ENCODE measurements at places on chromosomes 13 and 19.

- ATAC-seq, result peak; percentile 33
Observed at GRCh38 chr19:1259206-1259875, 9.8 kb upstream of the CIRBP start.

GRCh38 chr19:47445937-47446402 lies 25.7 kb downstream of the SLC8A2 start:
- peak; percentile 34 for ATAC-seq

DNA sequence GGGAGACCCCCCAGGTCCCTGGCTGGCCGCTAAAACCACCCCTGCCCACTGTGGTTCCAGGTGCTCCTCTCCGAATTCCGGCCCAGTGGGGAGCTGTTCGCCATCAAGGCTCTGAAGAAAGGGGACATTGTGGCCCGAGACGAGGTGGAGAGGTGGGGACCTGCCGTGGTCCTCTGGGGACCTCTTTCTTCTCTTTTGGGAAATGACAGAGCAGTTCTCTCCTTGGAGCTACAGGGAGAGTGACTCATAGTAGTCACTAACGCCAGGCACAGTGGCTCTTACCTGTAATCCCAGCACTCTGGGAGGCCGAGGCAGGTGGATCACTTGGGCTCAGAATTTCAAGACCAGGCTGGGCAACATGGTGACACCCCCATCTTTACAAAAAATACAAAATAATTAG lies 7.3 kb downstream of the PTGER1 start:
- no peak for ATAC-seq

DNA sequence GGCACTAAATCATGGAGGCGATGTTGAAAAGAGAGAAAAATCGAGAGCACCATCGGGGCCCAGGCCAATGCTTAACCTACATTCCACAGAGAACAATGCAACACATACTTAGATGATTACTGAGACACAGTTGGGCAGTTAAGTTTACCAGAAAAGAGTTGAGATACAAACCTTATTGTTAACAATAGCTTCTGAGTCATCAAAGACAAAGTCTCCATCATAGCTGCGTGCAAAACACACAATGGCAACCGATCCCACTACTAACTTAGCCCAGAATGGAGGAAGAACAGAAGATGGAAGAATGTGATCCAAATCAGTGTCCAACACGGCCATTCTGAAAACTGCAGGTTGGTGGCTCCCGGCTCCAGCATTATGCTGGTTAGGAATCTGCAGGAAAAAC lies 6.2 kb downstream of the TMTC4 start:
- ATAC-seq, result no peak

DNA sequence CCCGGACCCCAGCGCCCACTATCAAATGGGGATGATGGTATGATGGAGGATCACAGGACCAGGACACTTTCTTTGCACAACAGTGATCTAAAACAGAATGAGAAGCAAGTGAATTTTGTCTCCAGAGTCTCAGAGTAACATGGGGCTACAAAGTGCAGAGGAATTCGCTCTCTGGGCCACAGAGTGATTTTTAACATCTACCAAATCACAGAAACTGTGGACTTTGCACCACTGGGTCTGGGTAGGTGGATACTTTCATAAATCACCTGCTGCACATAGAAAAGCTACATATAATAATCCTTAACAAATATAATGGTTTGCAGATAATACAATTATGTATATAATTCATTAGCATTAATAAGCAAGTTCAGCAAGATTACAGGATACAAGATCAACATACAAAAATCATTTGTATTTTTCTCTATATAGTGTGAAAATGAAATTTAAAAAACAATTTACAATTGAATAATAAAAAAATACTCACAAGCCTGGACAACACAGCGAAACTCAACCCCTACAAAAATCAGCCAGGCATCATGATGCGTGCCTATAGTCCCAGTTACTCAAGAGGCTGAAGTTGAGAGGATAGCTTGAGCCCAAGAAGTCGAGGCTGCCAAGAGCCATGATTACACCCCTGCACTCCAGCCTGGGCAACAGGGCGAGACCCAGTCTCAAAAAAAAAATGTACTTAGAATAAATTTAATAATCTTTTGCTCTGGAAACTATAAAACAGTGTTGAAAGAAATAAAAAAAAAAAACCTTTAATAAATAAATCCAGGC lies 60.3 kb upstream of the EEF1AKMT1 start:
- ATAC-seq, result no peak

DNA sequence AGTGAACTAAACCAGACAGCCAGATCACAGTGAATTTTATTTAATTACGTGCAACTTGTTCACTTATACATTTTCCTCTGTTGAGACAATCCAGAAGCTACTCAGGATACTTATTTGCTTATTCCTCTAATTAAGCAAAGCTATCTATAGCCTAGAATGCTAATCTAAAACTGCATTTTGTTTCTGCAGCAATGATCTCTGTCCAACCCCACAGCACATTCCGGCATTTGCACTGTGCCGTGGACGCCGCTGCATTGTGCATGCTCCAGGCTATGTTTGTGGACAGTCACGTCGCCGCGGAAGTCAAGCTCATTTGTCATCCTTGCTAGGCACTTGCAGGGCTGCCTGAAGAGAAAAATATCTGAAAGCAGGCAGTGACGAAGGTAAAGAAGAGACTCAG lies 406.9 kb downstream of the RFC3 start:
- no peak for ATAC-seq

DNA sequence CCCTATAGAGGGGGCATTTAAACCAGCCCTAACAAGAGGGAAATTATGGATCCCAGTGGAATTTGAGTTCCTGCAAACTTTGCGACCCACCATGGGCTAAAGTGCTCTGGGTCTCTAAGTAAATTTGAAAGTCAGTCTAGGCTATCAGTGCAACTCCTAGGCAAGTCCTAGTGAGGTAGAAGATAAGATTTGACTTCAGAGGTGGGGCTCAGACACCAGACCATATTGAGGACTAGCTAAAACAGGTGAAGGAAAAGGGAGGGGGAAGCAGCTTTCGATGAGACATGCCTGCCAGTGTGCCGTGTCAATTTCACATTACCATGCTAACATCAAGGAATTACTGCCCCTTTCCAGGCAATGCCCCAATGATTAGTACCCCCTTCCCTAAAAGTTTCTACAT lies 38.4 kb downstream of the CD320 start:
- no peak for ATAC-seq

DNA sequence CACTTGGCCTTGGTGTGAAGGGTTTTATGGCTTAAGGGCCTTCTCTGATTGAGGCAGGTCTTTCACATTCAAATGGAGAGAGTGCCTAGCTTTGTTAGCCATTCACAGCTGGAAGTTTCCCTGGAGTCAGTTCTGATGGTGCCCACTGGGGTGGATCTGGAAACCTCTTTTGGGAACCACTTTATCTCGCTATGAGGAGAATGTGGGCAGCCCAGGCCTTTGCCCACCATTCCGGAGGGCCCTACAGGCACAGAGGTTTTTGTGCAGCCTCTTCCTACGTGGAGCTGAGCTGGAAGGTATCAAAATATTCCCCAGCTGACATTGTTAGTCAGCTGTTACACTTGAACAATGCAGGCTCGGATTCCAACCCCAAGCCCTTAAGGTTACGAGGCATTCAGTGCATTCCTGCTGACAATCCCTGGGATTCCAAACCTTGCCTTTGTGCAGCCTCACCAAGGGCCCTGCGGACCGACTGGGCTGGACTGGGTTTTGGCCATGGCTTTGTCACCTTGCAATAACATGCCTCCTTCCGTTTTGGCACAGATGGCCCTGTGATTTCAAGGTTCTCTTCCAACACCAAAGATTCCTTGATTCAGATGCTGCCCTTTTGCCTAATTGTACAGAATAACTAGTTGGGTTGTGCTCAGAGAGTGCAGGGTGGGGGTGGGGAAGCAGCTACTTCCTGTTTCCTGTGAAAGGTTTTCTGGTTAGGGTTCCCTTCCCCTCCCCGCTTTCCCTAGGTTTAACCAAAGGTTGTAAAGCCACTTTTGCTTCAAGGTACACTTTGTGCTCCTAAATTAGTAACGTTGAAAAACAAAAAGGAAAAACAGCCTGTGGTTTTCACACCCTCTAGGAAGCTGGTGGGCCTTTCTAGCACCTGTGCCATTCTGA lies 27.0 kb downstream of the SAE1 start:
- ATAC-seq, result no peak

GRCh38 chr13:51811920-51812451 lies 8.0 kb upstream of the DHRS12 start:
- peak; percentile 66 for ATAC-seq

Data from activated CD4-positive, CD25-positive, alpha-beta regulatory T cell treated with anti-CD3 and anti-CD28 coated beads, Interleukin-2, amount 50 U/mL, for 24 hours (primary cell).